ENCODE measurements at places on chromosomes 1 and 21. TPM values are rescaled to one million over a fixed set of nuclear protein-coding genes. Genes with fewer than 3 reads are reported as not detected.

Gene RNU1-4
- total RNA-seq, result 6,622 TPM

DNA sequence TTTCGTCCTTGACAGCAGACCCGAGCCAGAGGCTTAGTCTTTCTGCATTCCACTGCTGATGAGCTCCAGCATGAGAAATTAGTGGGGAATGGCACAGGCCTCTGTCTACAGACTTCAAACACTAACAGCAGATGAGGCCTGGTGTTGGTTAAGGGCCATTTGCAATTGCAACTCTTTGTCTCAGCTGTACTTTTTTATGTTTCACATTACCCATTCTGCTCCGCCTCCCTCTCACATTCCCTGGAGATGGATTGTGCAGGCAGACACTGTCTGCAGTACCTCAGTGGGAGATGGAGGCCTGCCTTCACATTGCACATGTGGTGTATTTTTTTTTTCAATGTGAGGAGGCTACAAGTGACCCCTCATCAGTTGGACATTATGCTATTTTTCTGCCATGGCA, 370.2 kb downstream of the DUSP10 start:
- no peaks in the 10 kb centered on the region for H3K4me1 ChIP-seq
- no peak overlapping the region for H3K4me3 ChIP-seq
- no peaks in the 10 kb centered on the region for H3K36me3 ChIP-seq
- H3K27me3 ChIP-seq, result no peaks in the 10 kb centered on the region
- no peak overlapping the region for H3K27ac ChIP-seq
- no peak for DNase-seq

DNA sequence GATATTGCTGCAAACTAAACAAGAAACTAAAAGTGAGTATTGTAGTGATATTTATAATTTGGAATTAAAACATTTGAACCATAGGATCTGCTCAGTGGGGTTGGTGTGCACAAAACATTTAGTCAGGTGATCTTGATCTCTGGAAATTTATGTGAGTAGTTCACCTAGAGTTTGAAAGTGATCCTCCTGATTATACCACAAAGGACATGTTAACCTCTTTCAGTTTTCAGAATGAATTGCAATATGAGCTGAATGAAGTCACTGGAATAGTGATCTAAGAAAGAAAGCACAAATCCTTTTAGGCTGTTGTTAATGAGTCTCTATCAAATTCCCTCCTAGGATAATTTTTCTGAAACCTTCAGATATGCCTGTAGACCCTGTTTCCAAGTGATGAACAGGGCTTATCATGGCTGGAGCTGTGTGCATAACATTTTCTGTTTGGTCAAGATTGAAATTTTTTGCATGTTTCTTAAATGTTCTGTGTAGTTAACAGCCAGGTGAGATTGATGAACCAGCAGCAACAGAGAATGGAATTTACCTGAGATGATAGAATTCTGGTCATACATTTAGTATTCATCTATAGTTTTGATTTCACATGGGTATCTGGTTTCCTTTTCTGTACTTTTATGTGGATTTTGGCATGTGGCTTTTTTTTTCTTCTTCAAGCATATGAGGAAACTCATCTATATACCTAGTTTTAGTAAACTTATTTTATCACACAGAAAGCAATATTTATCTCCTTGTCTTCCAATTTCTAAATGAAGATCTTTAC, 25.5 kb downstream of the CDC14A start:
- H3K27me3 ChIP-seq, result no peaks in the 10 kb centered on the region
- no peak overlapping the region for H3K4me3 ChIP-seq
- H3K36me3 ChIP-seq, result no peaks in the 10 kb centered on the region
- no peak overlapping the region for H3K27ac ChIP-seq

GRCh38 chr1:37098237-37098636, 63.9 kb upstream of the GRIK3 start:
- no peaks in the 10 kb centered on the region for H3K36me3 ChIP-seq
- no peak overlapping the region for H3K4me3 ChIP-seq
- no peaks in the 10 kb centered on the region for H3K4me1 ChIP-seq

GRCh38 chr1:42797979-42798378, 13.2 kb downstream of the TMEM269 start:
- H3K36me3 ChIP-seq, result no peaks in the 10 kb centered on the region
- H3K4me1 ChIP-seq, result no peaks in the 10 kb centered on the region

Gene ACTRT2
- not detected for total RNA-seq

DNA sequence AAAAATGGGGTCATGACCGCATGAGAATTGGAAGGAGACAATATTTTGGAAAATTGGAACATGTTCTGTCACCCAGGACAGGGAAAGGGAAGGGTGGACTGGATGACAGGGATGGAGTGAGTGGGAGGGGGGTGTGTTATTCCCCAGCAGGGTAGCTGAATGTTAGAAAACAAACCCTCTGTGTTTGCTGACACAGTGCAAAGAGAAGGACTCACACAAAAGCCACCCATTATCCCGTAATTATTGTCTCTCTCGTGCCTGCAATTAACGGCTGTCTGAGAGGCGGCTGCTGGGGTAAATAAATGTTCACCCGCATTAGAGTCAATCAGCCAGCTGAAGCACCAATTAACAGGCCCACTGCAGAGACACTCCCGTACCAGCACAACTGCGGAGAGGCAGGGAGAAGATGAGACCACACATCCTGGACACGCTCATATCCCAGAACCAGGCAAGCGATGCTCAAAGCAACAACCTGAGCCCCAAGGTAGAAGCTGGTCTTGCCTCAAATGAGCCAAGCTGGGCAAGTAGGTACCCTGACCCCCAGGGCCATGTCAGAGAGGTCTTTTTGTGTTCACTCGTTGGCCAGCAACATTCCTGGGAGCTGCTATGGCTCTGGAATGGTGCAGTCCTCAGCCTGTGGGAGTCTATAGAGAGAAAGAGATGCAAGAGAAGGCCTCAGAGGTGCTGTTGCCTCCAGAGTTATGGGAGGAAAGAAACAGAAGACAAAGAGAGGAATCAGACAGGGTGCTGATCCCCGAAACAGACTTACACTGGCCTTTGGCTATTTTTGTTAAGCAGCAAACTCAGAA, 19.4 kb downstream of the PLEKHA6 start:
- no peak for DNase-seq
- no peaks in the 10 kb centered on the region for H3K36me3 ChIP-seq
- H3K4me1 ChIP-seq, result no peaks in the 10 kb centered on the region
- no peak overlapping the region for H3K4me3 ChIP-seq
- no peaks in the 10 kb centered on the region for H3K27me3 ChIP-seq

GRCh38 chr1:150954708-150955107, 19.9 kb downstream of the CERS2 start:
- H3K4me3 ChIP-seq, result no peak overlapping the region
- peaks cover 97% of the 10 kb centered on the region for H3K36me3 ChIP-seq
- DNase-seq, result no peak
- H3K27ac ChIP-seq, result no peak overlapping the region
- H3K27me3 ChIP-seq, result no peaks in the 10 kb centered on the region

Gene HPDL
- total RNA-seq, result not detected
